ENCODE measurements at places on chromosomes 16 and 17.

- ATAC-seq = no peak
These were observed 412.5 kb downstream of the CA10 start for GRCh38 chr17:51745993-51746392.

GRCh38 chr16:71854369-71854948 lies 8.7 kb downstream of the ATXN1L start:
- ATAC-seq = no peak

DNA sequence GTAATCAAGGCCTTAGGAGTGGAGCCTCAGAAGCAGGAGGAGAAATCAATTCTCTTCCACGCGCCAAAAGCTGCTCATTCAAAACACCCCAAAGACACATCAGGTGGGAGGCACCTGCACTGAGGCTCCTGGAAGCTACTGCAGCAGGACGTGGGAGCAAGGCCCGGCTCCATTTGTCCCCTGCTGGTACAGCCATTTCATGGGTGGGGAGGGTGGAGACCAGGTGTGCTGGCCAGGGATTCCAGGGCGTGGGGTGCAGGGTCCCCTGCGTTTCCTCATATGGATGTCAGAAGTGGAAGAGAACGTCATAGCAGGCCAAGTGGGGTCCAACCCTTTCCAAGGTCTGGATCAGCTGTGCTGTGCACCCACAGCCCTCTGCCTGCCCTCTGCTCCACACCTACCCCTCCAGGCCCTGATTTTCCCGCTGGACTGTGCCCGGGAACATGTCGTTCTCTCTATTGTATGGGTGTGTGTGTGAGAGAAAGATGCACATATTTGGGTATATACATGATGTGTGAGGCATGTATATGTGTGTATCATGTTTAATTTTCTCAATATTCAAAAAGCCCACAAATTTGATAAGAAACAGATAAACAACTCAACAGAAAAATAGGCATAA lies 39.2 kb upstream of the CBX4 start:
- no peak for ATAC-seq

GRCh38 chr17:47942096-47942510 lies 732 bp downstream of the PNPO start:
- no peak for ATAC-seq

DNA sequence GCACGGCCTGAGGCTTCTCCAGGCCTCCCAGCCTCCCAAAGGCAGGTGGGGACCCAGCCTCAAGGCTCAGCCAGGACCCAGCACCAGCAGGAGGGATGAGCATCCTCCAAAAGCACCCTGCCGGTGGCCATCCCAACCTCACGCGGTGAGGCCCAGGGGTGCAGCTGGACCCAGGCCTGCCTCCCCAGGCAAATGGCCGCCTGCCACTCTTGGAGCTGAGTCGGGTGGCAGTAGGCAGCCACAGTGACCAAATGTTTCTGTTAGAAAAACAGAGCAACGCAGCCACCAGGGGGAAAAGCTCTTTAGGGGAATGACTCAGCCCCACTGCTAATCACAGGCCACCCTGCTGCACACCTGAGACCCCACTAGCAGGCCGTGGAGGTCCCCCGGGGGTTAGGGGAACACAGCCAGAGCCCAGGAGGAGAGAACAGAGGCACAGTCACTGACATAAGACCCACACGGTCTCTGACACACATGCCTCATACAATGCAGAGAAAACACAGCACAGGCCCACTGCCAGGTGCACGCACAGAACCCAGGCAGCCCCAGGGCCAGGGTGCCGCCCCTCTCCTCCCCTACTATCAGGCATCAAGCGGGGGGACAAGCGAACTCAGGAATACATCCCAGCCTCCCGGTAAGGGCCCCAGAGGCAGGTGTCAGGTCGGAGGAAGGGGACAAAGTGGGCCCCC lies 12.4 kb downstream of the BCAR1 start:
- ATAC-seq = no peak

GRCh38 chr17:19645734-19646201 lies 2.8 kb upstream of the ALDH3A2 start:
- no peak for ATAC-seq

GRCh38 chr16:85625485-85626117 lies 12.5 kb downstream of the GSE1 start:
- ATAC-seq = no peak

- ATAC-seq = no peak
These were observed 36.5 kb upstream of the SIAH1 start for GRCh38 chr16:48421741-48422140.

- no peak for ATAC-seq
These were observed 18.8 kb downstream of the DHX38 start for GRCh38 chr16:72112452-72112792.

- no peak for ATAC-seq
These were observed 7.2 kb upstream of the AATK start for GRCh38 chr17:81173052-81173761.

GRCh38 chr16:82623241-82623640 lies 3.5 kb upstream of the CDH13 start:
- no peak for ATAC-seq

DNA sequence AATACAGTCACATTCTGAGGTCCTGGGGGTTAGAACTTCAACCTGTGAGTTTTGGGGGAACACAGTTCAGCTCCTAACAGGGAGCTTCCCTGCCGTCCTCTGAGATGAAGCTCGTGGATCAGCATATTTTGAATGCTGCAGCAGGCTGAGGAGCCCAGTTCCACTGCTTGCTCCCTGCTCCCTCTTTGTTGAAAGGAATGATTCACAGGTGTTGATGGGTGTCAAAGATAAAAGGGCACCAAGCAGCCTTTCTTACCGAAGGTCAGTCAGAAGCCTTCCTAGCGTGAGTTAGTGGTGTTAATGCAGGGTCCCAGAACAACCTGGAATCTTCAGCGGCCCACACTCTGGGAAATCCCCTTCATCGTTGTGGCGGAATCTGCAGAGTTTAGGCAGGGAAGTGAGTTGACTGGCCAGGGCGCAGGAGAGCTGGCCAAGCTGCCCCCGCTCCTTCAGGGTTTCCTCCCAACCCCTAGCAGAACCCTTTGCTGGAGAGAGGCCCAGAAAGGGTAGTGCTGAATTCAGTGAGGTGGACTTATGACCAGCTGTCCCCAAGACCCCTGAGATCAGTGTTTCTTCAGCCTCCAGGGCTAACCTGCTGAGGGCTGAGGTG lies 114.8 kb downstream of the GNAO1 start:
- ATAC-seq = no peak

DNA sequence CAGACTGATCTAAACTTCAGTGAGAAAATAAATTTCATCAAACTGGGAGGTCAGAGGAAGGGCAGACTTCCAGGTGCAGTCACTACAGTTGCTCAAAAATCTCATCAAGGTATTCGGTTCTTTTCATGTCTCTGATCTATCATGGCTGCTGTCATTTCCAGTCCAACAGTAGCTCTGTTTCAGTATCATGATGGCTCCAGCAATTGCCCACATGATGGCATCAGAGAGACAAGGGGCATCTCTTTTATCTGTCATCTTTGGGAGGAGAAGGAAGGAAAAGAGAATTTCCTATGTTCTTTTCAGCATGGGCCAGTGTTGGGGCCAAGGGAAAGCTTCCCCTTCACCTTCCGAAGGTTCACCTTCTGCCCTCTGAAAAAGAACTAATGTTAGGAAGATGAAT lies 504.9 kb upstream of the HSBP1 start:
- ATAC-seq = no peak

DNA sequence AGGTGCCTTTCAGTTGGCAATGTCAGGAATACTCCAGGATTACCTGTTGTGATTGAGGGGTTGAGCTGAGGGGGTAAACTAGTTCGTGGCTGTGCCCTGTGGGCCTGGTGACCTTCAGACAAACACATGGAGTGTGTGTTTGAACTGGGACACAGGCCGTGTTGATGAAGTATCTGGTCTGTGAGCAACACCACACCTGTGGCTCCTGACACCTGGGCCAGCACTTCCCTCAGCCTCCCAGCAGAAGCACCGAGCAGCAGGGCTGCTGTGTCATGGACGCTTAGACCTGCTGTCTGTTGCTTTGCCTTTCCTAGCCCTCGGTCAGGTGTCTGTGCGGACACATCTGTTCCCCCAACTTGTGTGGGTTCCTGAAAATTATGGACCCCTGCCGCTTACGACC lies 82.9 kb downstream of the KSR1 start:
- no peak for ATAC-seq

DNA sequence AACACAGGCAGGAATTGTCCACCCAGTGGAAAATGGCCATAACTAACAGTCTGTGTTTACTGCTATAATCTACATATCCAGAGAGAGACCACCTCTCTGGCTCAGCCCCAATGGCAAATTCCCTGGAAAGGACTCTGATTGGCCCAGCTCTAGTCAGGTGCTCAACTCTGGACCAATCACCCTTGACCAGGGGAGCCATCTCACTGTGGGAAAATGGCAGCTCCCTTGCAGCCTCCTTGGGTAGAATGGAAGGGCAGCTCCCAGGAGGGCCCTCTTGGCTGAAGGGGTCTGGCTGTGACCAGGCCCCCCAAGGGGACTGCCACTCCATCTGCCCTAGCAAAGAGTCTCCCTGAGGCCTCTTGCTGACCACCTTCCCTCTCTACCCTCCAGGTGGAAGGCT lies 3.1 kb downstream of the ALOX15B start:
- ATAC-seq = no peak

DNA sequence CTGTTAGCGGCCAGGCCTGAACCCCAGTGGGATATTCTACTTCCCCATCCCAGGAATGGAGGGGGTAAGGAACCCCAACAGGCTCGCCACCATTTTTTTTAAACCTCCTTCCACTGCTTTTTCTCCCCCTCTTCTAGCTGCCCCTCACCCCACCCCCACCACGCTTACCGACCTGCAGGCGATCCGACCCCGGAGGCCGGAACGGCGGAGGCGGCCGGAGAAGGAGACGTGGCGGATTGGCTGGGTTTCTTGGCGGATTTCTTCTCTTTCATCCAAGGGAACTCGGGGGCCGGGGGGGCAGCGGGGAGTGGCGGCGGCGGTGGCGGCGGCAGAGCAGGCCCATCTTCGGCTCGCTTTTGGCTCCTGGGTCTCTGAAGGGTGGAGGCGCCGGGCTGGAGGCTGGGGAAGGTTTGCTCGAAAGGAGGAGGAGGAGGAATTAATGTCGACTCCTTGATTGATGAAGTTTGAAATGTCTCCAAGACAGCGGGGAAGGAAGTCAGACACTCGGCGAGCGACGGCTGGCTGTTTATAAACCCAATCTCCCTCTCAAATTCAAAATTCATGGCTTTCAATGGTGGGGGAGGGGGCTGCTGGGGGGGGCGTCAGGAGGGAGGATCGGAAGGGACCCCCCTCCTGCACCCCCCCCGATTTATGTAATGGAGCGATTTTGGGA lies 424 bp downstream of the HOXB2 start:
- no peak for ATAC-seq

DNA sequence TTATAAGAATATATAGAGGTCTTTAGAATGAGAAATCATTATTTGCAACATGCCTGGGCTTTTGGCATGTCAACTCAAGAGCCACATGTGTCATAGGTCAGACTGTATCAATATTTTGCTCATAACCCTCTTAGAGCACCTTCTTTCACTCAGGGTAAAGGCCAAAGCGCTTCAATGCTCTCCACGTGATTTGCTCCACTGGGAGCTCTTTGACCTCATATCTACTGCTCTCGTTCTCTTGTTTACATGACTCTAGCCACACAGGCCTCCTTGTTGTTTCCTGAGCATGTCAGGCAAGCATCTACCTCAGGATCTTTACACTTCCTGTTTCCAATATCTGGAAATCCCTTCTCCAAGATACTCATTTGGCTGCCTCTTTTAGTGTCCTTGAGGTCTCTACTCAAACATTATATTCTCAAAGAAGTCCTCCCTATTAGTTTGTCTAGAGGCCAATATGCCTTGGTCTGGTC lies 148.4 kb downstream of the TOX3 start:
- no peak for ATAC-seq

DNA sequence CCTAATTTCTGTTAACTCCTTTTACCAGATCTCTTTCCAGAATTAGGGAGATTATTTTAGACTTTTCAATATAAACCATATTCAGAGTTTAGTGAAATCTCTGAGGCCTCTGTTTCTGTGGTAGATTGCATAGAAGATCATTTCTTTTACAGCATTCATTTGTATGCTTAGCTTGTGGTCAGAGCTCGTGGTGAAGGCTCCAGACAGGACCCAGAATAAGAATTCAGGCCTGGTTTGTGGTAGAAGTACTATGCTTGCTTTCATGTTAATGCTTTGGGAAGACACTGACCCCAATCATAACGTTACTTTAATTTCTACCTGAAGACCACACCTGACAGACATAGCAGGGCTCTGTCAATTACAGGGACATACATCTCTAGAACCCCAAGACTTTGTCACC lies 258.1 kb downstream of the FTO start:
- no peak for ATAC-seq

DNA sequence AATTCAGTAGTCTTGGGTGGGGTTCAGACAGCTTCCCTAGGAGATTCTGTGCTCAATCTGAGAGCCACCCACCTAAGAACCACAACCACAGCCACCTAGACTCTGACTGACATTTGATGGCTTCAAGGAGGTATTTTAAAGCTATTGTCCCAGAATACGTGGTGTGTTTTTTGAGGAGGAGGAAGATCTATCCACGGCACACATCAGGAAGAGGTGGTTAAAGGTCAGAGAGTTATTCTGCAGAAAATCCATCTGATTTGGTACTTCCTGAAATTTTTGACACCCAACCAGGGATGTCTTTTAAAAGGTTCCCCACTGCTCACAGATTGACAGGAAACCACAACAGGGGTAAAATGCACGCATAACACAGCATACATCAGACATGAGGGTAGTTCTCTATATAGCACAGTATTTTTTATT lies 25.1 kb downstream of the SMARCE1 start:
- ATAC-seq = peak; percentile 48

DNA sequence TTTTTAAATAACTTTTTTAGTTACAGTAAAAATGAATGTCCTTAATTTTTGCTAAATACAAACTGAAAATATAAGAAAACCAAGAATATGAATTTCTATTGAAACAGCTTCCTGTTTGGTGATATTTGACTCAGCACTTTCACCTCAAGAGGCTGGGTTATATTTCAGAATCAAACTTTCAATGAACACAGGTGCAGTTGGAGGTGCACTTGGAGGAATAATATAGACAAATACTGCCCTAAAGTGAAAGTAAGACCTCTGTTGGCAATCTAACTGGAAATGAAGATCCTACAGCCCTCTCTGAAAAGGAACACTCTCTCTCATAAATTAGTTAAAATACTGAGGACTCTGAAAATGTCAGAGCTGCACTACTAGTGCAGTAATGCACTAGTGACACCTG lies 106.2 kb downstream of the BRIP1 start:
- no peak for ATAC-seq

DNA sequence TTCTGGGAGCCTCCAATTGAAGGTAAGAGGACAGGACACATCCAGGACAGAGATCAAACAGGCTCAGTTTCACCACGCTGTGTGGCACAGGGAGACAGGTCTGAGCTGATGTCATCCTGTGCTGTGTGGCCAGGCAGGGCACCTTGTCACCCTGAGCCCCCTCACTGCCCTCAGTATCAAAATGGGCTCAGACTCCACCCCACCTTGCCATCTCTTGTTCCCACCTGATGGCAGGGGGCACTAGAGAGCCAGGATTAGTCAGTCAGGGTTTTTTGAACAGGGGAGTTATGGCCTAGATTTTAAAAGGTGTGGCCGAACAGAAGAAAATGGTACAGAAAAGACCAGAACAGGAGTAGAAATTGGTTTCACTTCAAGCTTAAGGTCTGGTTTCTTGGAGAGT lies 2.6 kb downstream of the KAT2A start:
- ATAC-seq = peak; percentile 27

Measured in activated CD4-positive, CD25-positive, alpha-beta regulatory T cell treated with anti-CD3 and anti-CD28 coated beads, Interleukin-2, amount 50 U/mL, for 24 hours (primary cell).